Naive thymus-derived CD4-positive, alpha-beta T cell (primary cell): ENCODE measurements at places on chromosomes 2 and 18. TPM values are rescaled to one million over a fixed set of nuclear protein-coding genes. Genes with fewer than 3 reads are reported as not detected.

Gene DYNC1I2
- total RNA-seq = 41.7 TPM

Gene LINC00305
- total RNA-seq = not detected

Gene FBXO15
- 4.9 TPM for total RNA-seq

Gene LRATD1
- not detected in 2 replicates for total RNA-seq

- DNase-seq = no peak
- H3K4me3 ChIP-seq = no peak overlapping the region
Observed at GRCh38 chr2:55601849-55602248, 15.6 kb downstream of the PPP4R3B start.

DNA sequence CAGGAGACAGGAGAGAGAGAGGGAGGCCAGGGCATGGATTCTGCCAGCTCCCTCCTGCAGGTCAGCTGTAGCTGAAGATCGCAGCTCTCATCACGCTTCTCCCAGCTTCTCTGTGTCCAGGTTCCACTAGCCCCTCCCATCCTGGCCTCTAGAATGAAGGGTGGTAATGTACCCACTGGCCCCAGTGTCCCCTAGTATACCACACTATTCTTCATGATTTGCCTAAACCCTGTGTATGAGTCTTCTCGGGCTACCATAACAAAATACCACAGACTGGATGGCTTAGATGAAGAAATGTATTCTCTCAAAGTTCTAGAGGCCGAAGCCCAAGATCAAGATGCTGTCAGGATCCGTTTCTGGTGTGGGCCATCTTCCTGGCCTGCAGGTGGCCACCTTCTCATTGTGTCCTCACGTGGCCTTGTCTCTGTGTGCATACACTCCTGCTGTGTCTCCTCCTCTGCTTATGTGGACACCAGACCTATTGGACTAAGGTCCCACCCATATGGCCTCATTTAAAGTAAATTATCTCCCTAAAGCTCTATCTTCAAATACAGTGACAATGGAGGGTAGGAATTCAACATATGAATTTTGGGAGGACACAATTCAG lies 77.3 kb downstream of the TNFRSF11A start:
- no peak for DNase-seq
- no peaks in the 10 kb centered on the region for H3K36me3 ChIP-seq
- no peaks in the 10 kb centered on the region for H3K27me3 ChIP-seq
